ENCODE measurements at places on chromosomes 5 and 9. TPM values are rescaled to one million over a fixed set of nuclear protein-coding genes. Genes with fewer than 3 reads are reported as not detected.

Gene CCIN
- total RNA-seq, result 0.19 TPM

Gene CYFIP2
- total RNA-seq, result 80.6 TPM

Gene AHRR
- 1.4 TPM for total RNA-seq

Gene ABLIM3
- total RNA-seq, result 0.56 TPM

Gene PCDHA3
- 0.67 TPM for total RNA-seq

Gene BTNL8
- total RNA-seq, result 0.48 TPM

Gene FGD3
- total RNA-seq, result 1.4 TPM

Gene PTGER4
- 1.9 TPM for total RNA-seq

Gene IRX4
- total RNA-seq, result 1.2 TPM

Gene IFNA13
- total RNA-seq, result not detected

Gene GOLGA2
- total RNA-seq, result 43.6 TPM

Gene OLFML2A
- 11.4 TPM for total RNA-seq

Gene C5orf58
- total RNA-seq, result 1.6 TPM

Gene HMCN2
- 9.1 TPM for total RNA-seq

Gene PCDHAC2
- total RNA-seq, result 3.7 TPM

Gene SLC6A19
- total RNA-seq, result not detected

Gene CYSRT1
- 1.6 TPM for total RNA-seq

Gene SPATA31C1
- total RNA-seq, result not detected

Gene OR1L4
- total RNA-seq, result not detected

Gene CKMT2
- total RNA-seq, result 2.4 TPM

Gene EPB41L4B
- total RNA-seq, result 23.7 TPM

Gene TRAF2
- total RNA-seq, result 50.5 TPM

Gene PCDHGA3
- 0.39 TPM for total RNA-seq

Gene HMMR
- 70.6 TPM for total RNA-seq

Gene ELAVL2
- 21.9 TPM for total RNA-seq

Gene NPR3
- not detected for total RNA-seq

Gene NMUR2
- total RNA-seq, result not detected

Gene PKD2L2
- not detected for total RNA-seq

Gene ROPN1L
- 0.73 TPM for total RNA-seq

Gene SPACA9
- 0.29 TPM for total RNA-seq

Measured in H1 (cell line).